Stimulated activated CD8-positive, alpha-beta memory T cell treated with anti-CD3 and anti-CD28 coated beads, Interleukin-2, amount 100 ng/mL, for 1 hour (primary cell): ENCODE measurements at places on chromosomes 2 and 18.

- no peak for DNase-seq
These were observed 164.2 kb upstream of the ETAA1 start for GRCh38 chr2:67232936-67233335.

DNA sequence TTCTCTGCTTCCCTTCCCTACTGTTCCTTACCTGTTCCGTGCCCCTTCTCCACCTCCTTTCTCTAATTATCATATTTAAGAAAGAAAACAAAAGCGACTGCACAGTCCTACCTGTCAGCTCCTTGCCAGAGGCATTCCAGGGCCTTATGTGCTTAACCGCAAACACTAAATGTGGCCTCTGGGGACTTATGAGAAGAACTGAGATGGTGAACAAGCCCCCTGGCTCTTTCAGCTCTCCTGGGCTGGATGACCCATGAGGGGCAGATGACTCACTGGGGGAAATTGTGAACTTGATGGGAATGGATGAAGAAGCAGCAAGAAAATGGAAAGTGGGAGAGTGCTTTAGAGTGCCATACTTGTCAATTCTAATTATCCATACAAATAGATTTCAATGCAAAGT is 106.3 kb upstream of the LYPD1 start:
- DNase-seq = no peak

GRCh38 chr2:170241756-170242155 is 63.8 kb downstream of the MYO3B start:
- no peak for DNase-seq

DNA sequence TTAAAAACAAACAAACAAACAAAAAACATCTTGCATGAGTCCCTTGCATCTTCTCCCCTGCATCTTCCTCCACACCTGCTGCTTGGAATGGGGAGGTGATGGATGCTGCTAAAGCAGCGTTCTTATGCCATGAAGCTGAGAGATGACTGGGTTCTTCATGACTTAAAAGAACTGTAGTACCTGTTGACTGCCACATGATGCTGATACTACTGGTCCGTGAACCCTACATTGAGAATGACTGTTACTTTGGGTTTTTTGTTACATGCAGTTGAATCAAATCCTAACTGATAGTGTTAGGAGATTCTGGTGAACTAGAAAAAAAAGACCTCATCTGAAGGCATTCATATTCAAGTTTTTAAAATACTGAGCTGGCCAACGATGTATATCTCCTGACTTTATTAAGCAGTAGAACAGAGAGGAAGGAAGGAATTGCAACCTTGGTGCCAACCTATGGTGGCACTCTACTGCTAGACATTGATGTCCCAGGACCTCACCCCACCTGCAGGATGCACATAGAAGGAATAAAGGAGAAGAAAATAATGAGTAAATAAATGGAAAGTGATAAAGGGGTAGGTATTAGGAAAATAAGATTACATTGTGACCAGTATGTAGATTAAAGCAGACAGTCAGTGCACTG is 63.2 kb upstream of the SPAG16 start:
- no peak for DNase-seq

DNA sequence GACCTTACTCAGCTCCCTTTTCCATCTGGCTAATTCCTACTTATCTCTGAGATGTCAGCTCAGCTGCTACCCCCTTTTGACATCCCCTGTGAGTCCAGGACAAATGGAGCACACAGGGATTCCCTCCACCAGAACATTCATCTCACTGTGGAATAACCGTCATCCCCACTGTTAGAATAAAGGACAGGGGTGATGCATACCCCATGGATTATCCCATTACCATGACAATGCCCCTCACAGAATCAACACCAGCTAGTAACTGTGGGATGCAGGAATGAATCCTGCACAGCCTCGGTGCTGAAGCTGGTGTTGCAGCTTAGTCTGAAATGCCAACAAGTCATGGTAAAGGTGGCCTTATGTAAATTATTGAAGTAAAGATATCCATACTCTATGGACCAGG is 624.8 kb upstream of the RAB6C start:
- DNase-seq = no peak

- DNase-seq = no peak
These were observed 31.3 kb downstream of the PTPN2 start for GRCh38 chr18:12852566-12853315.

DNA sequence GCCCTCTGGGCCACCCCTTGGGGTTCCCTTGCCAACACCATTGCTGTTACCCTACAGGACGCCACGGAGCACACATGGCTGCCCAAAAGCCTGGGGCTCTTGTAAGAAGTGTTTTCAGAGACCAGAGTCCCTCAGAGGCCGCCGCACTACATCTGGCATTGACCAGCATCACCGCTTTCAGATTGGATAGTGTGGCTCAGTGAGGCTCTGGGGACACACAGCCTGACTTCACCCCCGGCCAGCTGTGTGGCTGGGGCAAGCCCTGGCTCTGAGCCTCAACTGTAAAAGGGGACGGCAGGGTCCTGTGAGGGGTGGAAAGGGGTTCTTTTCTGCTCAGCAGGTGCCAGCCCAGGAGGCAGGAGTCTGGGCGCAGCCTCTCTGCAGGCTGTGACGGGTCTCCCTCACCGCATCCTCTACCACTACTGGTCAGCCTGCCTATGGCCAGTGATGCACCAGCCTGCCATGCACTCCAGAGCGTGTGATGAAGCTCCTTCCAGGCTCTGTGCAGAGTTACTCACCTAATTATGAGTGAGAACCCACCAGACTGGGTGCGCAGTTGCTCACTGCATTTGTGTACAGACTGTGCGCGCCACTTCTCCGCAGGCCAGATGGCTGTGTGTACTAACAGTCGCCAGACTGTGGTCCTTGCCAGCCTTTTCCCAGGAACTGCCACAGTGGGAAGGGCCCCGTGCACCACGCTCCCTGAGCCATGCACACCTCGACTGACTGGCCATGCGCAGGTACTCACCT is 10.7 kb upstream of the OTOF start:
- DNase-seq = no peak

DNA sequence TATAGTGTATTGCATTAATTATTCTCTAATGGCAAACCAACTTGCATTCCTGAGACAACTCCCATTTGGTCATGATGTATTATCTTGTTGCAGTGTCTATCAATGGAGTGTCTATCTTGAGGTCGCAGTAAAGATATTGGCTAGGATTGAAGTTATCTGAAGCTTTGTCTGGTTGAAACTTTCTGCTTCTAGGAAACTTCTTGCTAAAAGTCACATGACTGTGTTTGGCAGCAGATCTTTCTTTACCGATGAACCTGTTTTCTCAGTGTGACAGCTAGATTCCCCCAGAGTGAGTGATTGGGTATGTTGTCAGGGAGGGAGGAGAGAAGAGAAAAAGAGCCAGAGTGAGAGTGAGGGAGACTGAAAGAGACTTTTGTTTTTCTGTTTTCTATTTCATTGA is 119.6 kb downstream of the QPCT start:
- no peak for DNase-seq

DNA sequence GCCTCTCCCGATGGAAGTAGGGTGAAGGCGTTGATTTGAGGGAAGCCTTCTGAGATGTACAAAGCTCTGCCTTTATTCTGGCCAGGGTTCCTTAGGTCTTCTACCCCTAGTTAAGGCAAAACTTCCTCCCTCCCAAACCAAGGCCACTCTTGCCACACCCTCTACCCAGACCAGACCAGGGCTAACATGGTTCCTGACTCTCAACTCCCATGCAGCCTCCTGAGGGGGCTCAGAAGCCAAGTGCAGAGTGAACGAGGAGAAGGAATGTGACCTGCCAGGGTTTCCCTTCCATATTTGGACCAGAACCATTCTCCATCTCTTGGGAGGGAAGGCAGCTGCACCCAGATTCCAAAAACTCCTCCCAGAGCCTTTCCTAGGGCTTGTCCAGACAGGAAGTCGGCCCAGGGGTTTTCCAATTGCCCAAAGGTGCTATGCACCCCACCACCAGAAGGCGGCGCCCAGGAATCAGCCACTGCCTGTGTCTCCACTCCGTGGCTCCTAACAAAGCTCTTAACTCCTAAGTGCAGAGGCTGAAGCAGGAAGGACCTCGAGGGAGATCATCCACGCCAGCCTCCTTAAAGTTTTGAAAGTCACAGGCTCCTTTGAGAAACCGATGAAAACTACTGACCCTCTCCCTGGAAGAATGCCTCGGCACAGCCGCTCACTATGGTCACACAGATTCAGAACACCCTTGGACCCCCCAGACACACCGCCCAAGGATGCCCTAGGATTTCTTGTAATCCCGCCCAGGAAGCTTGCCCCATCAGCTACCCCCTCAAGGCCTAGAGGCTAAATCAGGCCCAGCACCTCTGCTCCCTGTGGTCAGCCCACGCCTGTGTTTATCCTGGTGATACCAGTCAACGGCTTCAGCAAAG is 157.8 kb downstream of the SMAD2 start:
- no peak for DNase-seq

DNA sequence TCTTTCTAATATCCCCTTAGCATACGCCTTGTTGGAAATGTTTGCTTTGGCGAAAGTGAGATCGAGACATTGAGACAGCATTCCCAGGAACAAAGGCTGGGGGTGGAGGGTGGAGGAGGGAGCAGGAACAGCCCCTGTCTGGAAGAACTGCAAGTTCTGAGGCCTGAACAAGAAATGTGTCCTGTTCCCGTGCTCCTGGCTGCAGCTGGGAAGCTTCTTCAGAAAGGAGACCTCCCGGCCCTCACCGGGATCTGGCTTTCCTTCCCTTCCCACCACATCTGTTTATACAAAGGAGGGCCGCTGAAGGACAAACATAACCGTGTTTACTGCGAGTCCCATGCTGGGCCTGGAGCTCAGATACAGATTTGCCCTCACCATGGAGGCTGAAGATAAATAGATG is 35.9 kb downstream of the AFF3 start:
- no peak for DNase-seq

DNA sequence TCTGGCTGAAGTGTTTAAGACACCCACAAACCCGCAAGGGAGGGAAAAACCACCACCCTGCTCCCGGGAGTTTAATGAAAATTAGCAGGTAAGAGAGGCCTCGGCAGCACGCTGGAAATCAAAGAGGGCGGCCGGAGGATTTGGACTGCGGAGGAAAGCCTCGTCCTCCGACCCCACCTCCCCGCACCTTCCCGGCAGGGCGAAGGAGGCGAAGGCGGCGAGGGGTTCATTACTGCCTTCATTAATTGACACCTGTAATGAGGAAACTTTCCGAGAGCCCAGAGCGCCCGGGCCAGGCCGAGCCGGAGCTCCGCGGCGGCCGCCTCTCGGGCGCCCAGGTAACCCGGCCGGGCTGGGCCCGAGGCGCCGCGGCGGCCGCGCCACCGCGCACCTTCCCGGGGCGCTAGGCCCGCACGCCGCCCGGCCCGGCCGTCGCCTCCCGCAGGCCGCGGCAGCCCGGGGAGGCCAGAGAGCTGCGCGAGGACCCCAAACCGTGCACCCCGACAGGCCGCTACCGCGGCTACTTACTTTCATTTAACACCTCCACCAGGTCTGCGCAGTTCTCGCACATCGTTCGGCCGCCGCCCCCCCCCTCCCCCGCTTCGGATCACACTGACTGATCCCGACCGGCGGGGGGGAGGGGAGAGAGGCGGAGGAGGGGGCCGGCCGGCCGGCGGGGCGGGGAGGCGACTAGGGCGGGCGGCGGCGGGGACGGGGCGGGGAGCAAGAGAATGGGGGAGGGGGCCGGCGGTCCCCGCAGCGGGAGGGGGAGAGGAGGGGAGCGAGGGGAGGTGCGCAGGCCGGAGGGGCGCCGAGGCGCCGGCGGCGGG is 550 bp downstream of the USP34 start:
- peak; percentile 68 for DNase-seq

GRCh38 chr2:210477496-210477895 is 937 bp upstream of the LANCL1 start:
- DNase-seq = no peak

- DNase-seq = no peak
These were observed 101.7 kb downstream of the COBLL1 start for GRCh38 chr2:164739966-164740365.

- no peak for DNase-seq
These were observed 820.7 kb upstream of the HS6ST1 start for GRCh38 chr2:129139380-129139779.

- no peak for DNase-seq
These were observed 16.0 kb upstream of the B3GNT7 start for GRCh38 chr2:231379266-231380215.

DNA sequence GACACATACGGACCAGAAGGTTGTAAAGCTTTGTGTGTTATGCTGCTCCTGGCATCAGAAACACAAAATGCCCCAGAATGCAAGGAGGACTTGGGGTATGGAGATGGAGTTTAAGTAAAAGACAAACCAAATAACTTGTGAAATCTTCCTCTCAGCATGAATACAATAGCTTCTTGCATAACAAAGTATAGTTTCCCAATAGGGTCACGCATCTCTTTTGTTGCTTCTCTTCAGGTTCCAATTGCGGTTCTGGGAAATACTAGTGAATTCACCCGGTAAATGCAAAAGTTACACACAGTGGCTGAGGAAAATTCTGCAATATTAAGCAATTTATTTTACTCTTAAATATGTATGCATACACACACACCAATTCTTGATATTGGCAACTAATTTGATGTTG is 339.2 kb upstream of the EPHA4 start:
- no peak for DNase-seq

- no peak for DNase-seq
These were observed 26.8 kb downstream of the ADRA2B start for GRCh38 chr2:96089356-96090195.

DNA sequence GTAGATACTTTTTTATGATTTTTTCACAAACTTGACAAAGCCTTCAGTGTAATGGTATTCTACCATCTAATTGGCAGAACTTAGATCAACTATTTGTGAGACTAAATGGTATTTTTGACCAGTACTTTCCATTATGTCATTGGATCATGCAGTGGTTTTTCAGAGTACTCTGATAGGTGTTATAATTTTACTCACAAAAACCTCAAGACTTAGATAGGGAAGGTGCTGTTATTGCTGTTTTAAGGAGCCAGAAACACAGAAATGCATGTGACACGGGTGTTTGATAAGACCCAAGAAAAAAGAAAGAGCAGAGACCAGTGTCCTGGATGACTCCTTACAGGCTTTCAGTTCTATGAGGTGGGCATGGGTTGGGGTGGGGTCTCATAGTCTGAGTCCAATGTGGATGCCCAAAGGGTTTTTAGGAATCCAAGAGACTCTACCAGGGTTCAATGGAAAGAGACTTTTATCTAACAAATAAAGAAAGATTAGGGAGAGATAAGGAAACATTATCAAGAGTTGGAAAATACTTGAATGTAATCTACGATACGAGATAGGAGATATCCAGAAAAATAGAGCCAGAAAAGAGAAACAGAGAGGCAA is 31.3 kb downstream of the SP140 start:
- DNase-seq = no peak

- DNase-seq = peak; percentile 13
These were observed 184.8 kb downstream of the NCK2 start for GRCh38 chr2:105929516-105929915.

- no peak for DNase-seq
These were observed 175.5 kb downstream of the AGAP1 start for GRCh38 chr2:235669269-235669831.

DNA sequence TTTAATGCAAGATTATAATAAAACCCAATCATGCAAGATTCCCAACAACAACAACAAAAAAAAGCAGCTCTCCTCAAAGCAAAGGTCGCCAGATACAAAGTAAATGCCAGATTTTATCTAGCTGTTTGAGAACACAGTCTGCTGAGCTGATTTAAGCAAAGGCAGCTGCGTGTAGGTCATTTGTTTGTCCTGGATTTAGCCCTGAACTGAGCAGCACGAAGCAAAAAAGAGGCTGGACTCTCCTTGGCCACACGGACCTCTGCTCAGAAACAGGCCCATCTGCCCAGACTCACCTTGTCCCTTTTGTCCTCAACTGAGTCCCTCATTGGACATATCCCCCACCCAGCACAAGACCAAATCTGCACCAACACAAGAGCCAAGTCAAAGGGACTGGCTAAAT is 91.5 kb downstream of the PID1 start:
- no peak for DNase-seq
